ENCODE measurements at places on chromosomes 16 and 17.

DNA sequence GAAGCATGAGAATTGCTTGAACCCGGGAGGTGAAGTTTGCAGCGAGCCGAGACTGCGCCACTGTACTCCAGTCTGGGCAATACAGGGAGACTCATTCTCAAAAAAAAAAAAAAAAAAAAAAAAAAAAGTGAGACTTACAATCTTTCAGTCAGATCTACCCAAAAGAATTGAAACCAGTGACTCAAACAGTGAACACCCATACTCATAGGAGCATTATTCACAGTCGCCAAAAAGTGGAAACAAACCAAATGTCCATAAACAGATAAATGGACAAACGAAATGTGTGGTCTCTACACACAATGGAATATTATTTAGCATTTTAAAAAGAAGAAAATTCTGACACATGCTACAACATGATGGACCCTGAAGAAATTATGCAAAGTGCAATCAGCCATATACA is 9.1 kb upstream of the SCNN1B start:
- DNase-seq = no peak

- no peak for DNase-seq
Measured at GRCh38 chr17:78144736-78145641, 1.2 kb upstream of the C17orf99 start.

- DNase-seq = no peak
Measured at GRCh38 chr16:89555265-89555664, 5.2 kb upstream of the RPL13 start.

GRCh38 chr16:81513204-81514040 is 68.8 kb downstream of the CMIP start:
- no peak for DNase-seq

GRCh38 chr16:11393861-11394592 is 48.8 kb downstream of the RMI2 start:
- no peak for DNase-seq

Data from suppressor macrophage (primary cell).